Cerebellar nuclear complex (tissue), 1 donor: ENCODE measurements at places on chromosomes 6 and 20.

- no peak for DNase-seq
These were observed 403.2 kb downstream of the ARHGAP18 start for GRCh38 chr6:129306826-129307225.

DNA sequence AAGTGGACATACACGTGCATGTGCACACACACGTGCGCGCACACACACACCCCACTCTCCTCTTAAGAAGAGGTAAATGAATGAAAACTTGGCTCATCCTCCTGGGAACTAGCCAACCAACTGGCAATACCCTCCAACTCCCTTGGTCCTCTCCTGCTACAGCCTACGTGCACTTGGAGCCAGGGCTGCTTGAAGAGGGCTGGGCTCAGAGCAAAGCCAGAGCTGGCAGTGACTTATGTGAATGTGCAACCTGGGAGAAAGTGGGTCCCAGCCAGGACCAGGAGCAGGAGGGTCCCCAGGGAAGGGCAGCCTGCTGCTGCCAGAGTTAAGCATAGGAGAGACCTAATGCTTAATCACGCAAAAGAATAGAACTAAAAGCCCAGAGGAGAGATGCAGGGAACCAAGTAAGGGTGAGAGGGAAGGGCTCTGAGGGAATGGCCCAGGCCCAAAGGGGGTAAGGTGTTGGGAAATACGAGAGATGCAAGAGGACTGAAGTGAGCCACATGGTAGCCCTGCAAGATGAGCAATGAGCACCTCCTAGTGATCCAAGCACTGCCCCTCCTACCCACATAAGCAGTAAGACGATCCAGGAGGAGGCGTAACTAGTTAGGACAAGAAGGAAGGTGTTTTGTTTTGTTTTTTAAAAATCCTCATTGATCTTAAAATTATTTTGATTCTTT, 24.7 kb downstream of the TRAF3IP2 start:
- no peak for DNase-seq

- no peak for DNase-seq
These were observed 186.2 kb upstream of the TNFAIP3 start for GRCh38 chr6:137680705-137681346.

GRCh38 chr6:22073516-22074198, 223.2 kb downstream of the PRL start:
- no peak for DNase-seq

GRCh38 chr20:52958211-52958610, 13.9 kb upstream of the TSHZ2 start:
- no peak for DNase-seq

DNA sequence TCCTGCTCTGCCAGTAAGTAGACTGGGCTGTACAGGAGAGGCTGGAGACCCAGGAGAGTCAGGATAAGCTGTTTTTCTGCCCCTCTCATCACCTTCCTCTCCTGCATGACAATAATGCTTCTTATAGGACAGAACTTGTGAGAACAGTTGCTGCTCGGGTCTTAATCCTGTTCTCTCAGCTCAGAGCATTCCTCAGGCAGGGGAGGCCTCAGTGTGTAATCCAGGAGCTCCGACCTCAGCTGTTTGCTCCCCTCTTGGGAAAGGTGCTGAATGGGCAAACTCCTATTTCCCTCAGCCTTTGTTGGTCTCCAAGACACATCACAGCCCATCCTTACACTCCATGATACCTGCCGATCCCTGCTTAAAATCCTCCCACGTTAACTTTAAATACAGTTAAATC, 134.9 kb upstream of the LRFN2 start:
- no peak for DNase-seq

GRCh38 chr6:169169941-169170582, 83.6 kb downstream of the THBS2 start:
- DNase-seq = no peak

DNA sequence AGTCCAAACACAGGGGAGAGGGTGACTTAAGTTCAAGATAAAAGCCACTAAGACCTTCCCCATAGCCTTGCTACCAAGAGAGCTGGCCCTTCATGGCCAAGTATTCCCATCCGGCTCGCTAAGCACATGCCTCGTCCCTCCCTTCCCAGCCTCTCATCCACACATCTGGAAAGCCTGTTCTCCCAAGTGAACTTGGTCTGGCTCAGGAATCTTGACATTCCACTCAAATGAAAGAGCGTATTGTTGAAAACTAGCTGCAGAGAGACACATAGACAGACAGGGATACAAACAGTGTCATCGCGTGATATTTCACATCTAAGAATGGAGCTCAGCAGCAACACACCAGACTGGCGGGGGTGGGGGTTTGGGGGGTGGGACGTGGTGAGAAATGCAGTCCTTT, 182.8 kb upstream of the FOXQ1 start:
- DNase-seq = no peak

GRCh38 chr20:31695849-31696804, 26.5 kb downstream of the BCL2L1 start:
- DNase-seq = no peak

- DNase-seq = no peak
These were observed 207.9 kb downstream of the MYLK4 start for GRCh38 chr6:2542858-2543218.

DNA sequence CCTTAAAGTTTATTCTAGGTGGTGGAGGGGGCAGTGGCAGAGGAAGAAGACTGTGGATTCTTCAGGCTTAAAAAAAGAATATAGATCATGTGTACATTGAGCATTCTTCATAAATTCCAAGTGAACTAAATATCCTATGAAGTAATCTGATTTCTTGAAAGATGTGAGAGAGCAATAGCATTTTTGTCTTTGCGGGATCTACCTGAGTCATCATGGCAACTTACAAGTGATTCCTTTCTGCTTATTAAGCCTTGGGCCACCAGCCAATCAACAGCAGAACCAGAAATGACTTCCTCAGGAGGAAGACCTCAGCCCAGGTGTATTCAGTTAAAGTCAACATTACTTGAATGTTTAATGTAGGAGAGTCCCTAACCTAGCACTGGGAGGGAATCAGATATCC, 756.9 kb downstream of the TFAP2A start:
- DNase-seq = no peak

DNA sequence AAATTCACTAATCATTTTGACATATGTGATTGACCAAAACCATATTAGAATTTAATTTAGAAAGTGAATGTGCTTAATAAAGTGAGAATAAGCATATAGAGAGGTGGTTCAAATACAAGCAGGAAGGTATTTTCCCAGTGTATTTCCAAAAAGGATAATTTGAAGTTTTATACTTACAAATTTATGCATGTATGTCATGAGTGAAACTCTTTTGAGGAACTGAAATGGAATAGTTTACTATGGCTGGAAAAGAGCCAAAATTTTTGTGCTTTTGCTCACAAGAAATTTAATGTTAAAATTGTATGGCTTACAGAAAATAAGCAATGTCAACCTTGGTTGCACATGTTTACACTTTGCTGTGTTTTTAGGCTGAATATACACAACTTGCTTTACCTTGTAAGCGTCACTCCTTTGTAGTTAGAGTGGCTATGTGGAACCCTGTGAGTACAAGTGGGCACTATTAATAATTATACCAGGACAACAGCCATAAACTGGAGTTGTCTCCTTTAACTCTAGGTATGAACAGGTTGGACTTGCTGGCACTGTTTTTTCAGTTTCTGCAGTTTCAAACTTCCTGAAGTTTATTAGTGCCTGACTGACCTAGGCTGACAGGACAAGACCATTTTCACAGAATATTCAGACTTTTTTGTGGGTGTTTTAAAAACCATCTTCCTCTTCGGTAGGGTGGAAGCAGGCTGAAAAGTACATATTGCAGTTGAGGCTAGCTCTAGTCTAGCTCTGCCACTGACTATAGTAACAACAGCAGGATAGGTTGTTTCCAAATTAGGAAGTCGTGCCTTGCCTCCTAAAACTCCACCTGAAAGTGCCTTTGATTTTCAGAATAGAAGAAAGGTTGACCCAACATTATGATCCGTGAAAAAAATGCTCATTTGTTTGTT, 6.0 kb downstream of the AFDN start:
- no peak for DNase-seq
